Hair follicular keratinocyte (primary cell): ENCODE measurements at places on chromosomes 7 and 10. TPM values are rescaled to one million over a fixed set of nuclear protein-coding genes. Genes with fewer than 3 reads are reported as not detected.

FAM25A gene
- 2.5 and 3.3 TPM in 2 replicates for total RNA-seq

MYL10 gene
- total RNA-seq, result not detected in 2 replicates

JMJD1C gene
- total RNA-seq, result 21.3 and 41.2 TPM in 2 replicates

SRGN gene
- total RNA-seq, result 0.86 and 5.2 TPM in 2 replicates

PNLIPRP2 gene
- total RNA-seq, result not detected in 2 replicates
